Spleen (tissue), 13 donors: ENCODE measurements at places on chromosomes 1 and 21.

DNA sequence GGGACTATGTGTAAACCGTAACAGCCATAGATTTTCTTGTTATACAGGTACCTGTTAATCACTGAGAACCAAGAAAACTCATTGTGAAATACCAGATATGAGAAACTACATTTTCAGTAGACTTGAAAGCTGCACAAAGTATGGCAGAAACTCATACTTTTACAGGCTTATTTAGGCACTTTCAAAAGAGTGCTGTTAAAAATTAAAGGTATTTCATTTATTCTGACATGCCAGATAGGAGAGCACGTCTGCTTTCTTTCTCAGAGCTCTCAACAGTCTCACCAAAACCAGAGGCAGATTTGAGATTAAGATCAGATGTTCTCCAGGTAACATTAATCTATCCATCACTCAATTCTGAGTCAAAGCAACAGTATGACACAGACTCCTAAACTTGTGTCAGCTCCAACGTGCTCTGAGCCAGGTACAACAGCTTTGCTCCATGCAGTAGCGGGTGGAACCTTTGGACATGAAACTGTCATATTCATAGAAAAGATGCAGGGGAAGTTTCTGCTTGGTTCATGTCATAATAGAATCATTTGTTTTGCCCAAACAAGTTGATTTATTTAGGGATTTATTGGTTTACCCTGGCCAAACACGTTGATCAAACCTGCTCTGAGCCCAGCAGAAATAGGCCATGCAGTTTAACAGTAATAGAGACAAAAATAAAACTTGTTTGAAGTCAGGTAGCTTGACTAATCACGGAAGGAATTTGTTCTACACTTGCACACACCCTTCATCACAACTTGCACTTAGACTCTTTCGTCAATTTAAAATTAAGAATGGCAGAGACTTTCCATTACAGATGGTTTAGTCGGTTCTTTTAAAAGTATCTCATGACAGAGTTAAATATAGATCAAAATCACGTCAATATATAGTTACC lies 20.8 kb upstream of the TSNAX start:
- no peaks in the 10 kb centered on the region for H3K36me3 ChIP-seq
- no peak for DNase-seq
- no peak overlapping the region for H3K27ac ChIP-seq
- H3K4me3 ChIP-seq, result no peak overlapping the region
- H3K4me1 ChIP-seq, result no peaks in the 10 kb centered on the region

DNA sequence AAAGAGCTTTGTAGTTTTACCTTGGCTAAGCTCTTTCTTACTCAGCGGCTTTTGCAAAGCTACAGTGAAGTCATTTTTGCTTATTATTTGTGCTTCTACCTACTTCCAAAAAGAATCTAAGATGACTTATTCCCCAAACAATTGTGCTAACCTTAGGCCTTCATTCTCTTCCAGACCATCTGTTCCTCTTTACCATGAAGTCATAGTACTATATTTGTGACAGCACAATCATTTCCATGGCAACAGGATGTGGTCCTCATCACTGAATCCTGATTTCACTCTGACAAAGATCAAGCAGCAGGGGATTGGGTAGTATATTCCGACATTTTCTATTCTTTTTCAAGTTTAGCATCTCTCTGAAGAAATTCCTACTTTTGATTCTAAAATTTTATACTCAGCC lies 24.8 kb upstream of the NMNAT2 start:
- H3K27ac ChIP-seq, result no peak overlapping the region
- DNase-seq, result no peak

GRCh38 chr1:7912743-7913557 lies 27.7 kb downstream of the TNFRSF9 start:
- H3K27ac ChIP-seq, result no peak overlapping the region
- no peaks in the 10 kb centered on the region for H3K4me1 ChIP-seq
- no peak for DNase-seq
- H3K4me3 ChIP-seq, result no peak overlapping the region
- H3K27me3 ChIP-seq, result no peaks in the 10 kb centered on the region

DNA sequence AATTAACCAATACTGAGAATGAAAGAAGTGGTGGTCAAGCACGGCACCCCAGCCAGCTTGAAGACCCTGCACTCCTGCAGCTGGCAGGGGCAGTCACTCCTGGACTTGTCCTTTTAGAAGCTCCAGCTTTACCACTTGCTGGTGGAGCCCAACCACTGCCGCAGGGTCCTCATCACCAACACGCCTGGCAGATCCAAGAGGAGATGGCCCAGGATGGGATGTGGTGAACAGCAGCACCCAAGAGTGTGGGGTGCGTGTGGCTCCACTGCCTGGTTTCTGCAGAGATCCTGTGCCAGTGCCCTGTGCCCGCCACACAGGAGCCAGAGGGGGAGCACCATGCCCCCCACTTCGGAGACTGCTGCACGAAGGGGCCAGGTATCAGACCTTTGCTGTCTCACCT lies 13.5 kb downstream of the CR1L start:
- H3K4me1 ChIP-seq, result no peaks in the 10 kb centered on the region
- H3K4me3 ChIP-seq, result no peak overlapping the region
- no peak overlapping the region for H3K27ac ChIP-seq
- no peak for DNase-seq
- H3K27me3 ChIP-seq, result no peaks in the 10 kb centered on the region
